Activated naive CD4-positive, alpha-beta T cell treated with Interleukin-2 at 50 U/mL for 16 hours (primary cell): ENCODE measurements at places on chromosomes 2 and 18.

GRCh38 chr2:152050341-152050740 is 48.5 kb downstream of the CACNB4 start:
- DNase-seq = no peak

DNA sequence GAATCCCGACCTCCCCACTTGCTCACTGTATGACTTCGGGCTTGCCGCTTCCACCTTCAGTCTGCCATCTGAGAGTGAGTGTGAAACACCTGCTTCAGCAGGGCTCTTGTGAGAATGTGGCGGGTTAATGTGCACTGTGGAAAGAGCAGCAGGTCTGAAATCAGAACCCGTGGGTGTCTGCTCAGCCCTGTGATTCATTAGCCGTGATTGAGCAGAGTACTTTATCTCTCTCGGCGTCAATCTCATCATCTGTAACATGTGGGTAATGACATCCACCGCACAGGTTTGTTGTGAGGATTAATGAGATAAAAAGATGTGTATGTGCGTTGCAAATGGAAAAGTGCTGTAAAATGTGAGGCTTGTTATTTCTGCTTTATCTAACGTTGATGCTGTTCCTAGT is 128.6 kb downstream of the LRATD1 start:
- DNase-seq = no peak

DNA sequence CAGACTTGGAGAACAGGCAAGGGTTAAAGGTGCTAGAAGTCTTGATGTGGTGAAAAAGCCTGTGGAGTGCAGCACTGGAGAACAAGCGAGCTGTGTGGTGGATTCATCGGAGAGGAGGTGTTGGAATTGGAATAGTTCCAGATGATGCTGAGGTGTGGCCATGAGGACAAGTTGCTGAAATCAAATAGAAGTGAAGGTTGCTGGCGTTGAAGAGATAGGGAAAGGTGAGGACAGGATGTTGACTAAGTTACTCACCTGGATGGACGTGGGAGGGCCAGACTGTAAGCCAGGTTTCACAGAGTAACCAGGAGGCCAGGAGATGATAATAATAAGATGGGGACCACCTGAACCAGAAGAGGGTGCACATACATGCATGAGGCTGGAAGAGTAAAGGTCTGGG is 173.4 kb downstream of the DIS3L2 start:
- no peak for DNase-seq

DNA sequence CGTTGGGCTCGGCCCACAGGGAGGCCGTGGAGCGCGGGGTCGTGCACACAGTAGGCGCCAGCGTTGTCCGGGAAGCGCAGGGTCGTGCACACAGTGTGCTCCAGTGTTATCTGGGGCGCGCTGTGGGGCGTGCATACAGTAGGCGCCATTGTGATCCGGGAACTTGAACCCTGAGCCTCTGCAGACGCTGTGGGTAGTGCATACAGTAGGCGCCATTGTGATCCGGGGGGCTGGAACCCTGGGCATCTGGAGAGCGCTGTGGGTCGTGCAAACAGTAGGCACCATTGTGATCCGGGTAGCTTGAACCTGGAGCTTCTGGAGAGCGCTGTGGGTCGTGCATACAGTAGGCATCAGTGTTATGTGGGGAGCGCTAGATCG is 793 bp downstream of the ZNF236 start:
- DNase-seq = peak; percentile 6

- no peak for DNase-seq
Observed at GRCh38 chr2:130156624-130157004, 11.7 kb upstream of the CCDC74B start.

DNA sequence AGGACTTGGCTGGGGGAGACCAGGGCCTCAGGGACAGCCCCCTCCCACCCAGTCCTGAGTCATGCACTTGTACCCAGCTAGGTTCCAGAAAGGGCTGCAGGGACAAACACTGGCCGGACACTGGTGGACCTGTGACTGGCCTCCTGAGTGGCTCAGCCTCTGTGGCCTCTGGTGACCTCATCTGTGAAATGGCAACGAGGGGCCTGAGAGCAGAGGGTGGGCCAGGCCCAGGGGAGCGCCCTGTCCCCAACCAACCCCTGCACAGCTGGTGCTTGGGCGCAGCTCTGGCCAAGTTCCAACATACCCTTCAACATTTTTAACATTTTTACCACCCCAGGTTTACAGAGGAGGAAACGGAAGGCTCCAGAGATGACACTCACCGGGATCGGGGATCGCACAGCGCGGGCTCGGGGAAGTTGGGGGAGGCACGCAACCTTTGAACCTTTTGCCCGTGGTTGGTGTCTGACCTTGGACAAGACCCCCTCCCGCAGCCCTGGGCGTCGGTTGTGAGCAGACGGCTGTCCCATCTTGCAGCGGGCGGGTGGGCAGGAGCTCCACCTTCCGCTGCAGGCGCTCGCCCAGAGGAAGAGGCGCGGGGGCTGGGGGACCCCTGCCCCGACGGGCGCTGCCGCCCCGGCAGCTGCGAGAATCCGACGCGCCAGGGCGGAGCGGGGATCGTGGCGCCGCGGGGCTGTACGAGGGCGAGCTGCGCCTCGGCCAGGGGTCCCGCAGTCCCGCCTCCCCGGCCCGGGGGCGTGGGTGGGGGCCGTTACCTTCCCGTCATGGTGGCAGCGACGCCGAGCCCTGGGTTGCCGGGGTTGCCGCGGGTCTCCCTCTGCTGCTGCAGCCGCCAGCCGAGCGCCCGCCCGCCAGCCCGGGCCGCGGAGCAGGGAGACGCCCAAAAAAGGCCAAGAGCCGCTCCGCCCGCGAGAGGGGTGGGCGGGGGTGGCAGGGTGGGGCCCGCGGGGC is 805 bp downstream of the LIMS2 start:
- DNase-seq = peak; percentile 25

DNA sequence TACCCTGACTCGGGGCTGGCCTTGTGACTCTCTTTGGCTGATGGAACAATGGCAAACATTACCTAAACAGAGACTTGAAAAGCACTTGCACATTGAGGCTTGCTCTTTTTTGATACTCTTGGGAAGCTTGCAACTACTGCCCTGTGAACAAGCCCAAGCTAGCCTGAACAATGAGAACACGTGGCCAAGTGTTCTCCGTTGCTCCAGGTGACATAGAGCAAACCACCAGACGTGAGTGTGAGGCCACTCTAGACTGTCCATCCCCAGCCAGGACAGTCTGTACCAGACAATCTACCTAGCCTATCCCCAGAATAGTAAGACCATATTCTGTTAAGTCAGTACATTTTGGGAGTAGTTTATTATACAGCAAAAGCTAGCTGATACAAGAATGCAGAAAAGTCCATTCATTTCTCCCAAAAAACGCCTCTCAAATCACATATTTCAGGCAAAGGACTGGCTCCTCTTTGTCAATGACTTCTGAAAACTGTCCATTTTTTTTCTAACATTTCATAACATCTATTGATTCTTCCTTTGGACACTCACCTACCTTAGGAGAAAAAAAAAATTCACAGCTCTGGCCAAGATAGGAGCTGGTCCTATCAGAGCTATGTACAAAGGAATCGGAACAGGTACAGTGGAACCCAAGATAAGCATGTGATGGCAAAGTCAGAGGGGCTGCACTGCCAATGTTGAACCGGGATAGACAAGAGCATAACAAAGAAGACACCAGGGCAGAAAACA is 142.1 kb upstream of the PKDCC start:
- no peak for DNase-seq

- DNase-seq = no peak
Observed at GRCh38 chr18:10062302-10063300, 148.8 kb downstream of the VAPA start.

DNA sequence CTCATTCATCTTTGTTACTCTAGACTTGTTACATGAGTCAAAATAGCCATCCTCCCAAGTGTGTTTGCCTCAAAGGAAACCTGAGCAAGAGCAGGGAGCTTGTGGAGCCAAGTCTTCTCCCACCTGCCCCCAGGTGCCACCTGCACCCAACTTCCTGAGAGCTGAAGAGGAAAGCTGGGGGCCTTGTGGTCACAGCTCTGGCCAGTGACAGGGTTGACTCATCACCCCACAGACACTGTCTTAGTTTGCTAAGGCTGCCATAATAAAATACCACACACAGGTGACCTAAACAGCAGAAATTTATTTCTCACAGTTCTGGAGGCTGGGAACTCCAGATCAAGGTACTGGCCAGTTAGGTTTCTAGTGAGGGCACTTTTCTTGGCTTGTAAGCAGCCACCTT is 99.6 kb downstream of the TPGS2 start:
- DNase-seq = no peak

GRCh38 chr18:8793445-8794155 is 88.2 kb downstream of the MTCL1 start:
- no peak for DNase-seq
